ENCODE measurements at places on chromosomes 6 and 20. TPM values are rescaled to one million over a fixed set of nuclear protein-coding genes. Genes with fewer than 3 reads are reported as not detected.

DEFB123 gene
- not detected for total RNA-seq

FGD2 gene
- total RNA-seq: under 0.01 TPM

DNA sequence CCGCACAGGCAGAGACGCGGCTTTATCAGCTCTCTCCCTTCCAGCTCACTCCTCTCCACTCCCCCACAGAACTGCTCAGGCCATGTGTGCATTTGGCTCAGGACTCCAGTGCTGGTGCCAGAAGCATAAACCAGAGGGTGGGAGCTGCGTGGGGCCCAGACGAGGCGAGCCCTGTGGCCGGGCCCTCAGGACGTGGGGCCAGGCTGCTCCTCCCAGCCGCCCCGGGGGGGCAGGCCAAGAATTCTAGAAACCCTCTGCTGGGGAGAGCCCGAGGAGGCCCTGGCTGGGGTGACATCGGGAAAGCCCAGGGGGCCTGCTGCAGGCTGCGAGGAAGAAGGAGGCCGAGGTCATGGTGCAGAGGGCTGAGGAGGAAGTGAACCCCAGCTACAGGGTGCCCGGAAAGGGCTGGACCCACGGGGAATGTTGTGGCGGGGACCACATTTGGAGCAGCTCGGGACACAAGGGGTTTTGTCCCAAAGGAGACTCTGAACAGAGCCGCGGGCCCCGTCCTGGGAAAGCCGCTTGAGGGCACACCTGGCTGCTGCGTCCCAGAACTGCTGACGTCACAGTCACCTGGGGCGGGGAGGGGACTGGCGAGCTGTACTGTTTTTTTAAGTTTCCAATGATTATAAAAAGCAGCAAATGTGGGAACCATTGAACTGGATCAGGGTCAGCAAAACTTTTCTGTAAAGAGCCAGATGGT lies 107.1 kb downstream of the BANF2 start:
- DNase-seq: no peak

GRCh38 chr6:158474961-158475343 lies 84.9 kb upstream of the TMEM181 start:
- peak; percentile 89 for DNase-seq

DNA sequence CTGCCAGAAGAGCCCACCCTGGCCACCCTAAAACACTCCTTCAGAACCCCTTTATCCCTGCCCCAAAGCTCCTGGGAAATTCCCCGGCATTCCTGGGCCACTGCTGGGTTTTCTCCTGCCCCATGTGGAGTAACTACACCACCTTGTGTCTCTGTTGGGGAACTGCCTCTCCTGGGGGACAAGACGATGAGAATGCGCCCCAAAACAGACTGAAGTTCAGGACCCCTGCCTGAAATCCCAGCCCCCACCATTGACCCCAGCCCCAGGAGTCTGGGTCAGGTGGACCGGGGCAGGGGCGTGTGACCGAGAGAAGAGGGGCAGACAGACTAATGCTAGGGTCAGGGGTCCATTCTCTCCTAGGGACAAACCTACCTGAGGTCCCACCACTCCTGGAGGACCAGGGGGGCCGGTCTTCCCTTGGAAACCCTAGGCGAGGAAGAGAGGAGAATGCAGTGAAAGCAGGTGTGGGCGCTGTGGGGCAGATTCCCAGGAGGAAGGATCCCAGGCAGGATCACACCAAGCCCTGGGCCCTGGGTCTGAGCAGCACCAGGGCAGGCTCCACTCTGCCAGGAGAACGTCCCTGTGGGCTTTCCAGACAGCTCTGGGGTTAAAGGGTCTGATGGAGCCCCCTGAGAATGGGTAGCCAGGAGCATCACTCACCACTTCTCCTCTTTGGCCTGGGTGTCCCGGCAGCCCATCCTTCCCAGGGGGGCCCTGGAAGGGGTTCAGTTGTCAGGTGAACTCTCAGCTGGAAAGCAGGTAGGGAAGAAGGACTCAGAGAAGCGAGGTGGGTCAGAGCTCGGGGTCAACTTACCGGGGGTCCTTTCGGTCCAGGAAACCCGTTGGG lies 19.4 kb downstream of the COL11A2 start:
- DNase-seq: peak; percentile 29

DNA sequence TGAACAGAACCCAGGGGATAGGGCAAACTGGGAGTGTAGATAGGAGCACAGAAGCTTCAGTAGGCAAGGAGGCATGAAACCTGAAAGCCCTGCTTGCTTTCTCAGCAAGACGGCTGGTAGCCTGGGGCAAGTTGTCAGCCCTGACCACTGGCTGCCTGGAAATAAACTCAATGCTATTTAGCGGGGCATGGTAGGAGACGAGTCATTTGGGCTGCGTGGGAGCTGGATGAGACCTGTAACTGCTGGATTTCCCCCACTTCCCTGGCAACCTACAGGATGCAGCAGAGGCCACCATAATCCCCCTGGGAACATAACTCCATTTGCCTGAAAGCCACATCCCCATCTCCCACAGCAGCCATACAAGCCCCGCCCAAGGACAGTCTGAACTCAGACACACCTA lies 332.6 kb upstream of the TBX18 start:
- DNase-seq: peak; percentile 41

ECT2L gene
- total RNA-seq: 0.13 TPM

SLCO4A1 gene
- total RNA-seq: 1.6 TPM

PRSS16 gene
- total RNA-seq: 15.1 TPM

- peak; percentile 97 for DNase-seq
Observed at GRCh38 chr6:4459032-4459431, 317.2 kb upstream of the CDYL start.

- DNase-seq: no peak
Observed at GRCh38 chr6:18126121-18126520, 3.6 kb upstream of the NHLRC1 start.

- no peak for DNase-seq
Observed at GRCh38 chr6:111601886-111602285, 3.8 kb downstream of the TRAF3IP2 start.

MTHFD1L gene
- total RNA-seq: 52.0 TPM

- no peak for DNase-seq
Observed at GRCh38 chr6:158798311-158798710, 20.9 kb downstream of the EZR start.

- no peak for DNase-seq
Observed at GRCh38 chr20:46649965-46650542, 1.2 kb downstream of the SLC13A3 start.

- DNase-seq: peak; percentile 66
Observed at GRCh38 chr6:83198486-83199172, 5.5 kb downstream of the RWDD2A start.

DNA sequence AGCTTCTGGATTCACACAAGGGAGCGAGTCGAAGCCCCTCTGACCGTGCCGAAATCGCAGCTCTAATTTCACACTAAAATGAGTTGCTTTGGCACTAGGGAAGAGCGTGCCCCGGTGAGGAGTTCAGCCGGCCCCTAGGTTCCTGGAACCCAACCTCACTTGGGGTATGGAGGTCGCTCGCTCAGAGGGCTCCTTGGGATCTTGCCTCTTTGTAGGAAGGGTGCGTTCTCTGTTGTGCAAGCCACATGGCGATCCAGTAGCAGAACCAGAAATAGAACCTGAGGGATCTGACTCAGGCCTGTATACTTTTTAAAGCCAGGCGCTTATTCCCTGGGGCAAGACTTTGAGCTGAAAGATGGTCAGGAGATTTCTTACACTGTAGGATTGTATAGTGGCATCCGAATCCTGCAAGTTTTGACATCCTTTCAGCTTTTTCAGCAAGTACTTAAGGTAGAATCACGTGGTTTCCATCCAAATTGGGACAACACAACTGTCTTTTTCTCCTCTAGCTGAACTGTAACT lies 861 bp upstream of the RALGAPA2 start:
- DNase-seq: no peak

DNA sequence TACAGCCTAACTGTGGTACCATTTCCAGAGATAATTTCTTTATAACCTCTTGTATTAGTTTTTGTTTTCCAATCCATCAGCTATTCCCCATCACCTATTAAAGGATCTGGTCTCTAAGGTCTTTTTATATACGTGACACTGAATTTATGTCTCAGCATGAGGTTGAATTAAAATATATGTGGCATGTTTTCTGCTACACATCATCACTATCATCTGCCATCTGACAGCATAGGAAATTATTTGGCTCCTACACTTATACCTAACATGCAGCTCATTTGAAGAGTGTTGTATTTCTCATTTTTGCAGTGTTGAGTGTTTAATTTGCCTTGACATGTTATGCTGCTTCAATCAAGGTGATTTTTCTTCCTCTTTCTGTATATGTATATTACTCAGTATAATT lies 100.3 kb downstream of the LIN28B start:
- no peak for DNase-seq

DNA sequence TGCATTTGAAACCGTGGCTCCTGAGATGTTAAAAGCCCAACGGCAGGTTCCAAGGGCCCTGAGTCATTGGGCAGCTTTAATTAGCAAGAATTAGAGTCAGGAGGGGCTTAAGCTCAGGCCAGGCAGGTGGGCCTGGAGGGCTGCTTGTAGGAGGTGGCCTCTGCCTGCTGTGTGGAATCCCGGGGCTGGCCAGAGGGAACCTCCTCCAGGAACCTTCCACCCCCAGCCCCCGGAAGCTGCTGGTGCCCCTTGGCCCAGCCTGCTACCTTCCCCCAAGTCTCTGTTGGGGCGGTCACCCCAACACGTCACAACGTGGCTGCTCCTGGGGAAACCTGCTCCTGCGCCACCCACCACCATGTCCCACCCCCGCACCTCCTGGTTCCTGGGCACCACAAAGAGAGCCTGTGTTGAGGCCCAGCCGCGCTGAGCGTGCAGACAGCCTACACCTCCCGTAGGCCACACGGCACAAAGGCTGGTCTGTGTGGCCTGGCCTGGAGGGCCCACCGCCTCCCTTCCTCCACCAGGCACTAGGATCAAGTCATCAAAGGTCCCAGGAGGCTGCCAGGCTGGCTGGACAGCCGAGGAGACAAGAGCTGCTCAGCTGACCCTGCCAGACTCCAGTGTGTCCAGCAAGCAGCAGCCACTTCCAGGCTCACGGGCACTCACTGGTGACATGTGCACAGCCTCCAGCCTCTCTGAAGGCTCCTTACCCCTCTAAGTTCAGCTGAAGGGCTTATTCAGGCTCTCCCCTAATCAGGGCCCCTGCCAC lies 86.3 kb downstream of the SNX5 start:
- DNase-seq: no peak

GRCh38 chr6:82410151-82410648 lies 46.6 kb downstream of the TPBG start:
- DNase-seq: peak; percentile 54

HLA-DRB5 gene
- total RNA-seq: not detected

- no peak for DNase-seq
Observed at GRCh38 chr6:134516582-134516981, 198.7 kb upstream of the SGK1 start.

GRCh38 chr20:20778676-20779075 lies 66.2 kb upstream of the RALGAPA2 start:
- DNase-seq: no peak

BTBD9 gene
- 9.6 TPM for total RNA-seq

DNA sequence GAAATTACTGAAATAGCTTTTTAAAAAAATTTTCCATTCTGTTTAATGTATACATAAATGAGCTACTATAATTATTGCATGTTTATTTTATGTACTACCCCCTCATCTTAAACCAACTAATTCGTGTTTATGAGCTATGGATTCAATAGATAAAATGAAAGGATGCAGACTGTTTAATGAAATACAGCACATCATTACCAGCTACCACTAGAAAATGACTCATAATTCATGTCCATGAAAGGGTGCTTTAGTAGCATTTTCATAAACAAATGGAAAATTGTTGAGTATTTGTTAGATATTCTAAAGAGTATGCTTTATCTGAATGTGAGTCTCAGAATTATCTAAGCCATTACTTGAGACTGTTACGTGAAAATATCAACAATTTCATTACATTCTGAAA lies 1590.1 kb downstream of the HACE1 start:
- DNase-seq: no peak

SYCP2 gene
- total RNA-seq: 0.26 TPM

DNA sequence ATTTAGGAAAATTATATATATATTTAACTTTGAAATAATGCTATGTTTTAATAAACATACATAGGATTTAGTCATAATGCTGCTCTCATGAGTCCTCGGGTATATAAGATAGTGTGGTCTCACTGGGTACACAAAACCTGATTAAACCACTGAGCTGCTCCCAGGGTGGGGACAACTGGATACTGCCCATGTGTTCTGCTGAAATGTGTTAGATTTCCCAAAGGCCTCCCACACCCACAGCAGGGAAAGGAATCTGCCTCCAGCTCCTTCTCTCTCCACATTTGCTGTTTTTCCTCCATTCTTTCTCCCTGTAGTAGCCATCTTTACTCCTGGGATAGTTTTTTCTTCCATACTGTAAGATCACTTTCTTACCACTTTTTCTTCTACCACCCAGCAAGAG lies 69.2 kb upstream of the TRAF3IP2 start:
- no peak for DNase-seq

C6orf15 gene
- total RNA-seq: 0.13 TPM

DNA sequence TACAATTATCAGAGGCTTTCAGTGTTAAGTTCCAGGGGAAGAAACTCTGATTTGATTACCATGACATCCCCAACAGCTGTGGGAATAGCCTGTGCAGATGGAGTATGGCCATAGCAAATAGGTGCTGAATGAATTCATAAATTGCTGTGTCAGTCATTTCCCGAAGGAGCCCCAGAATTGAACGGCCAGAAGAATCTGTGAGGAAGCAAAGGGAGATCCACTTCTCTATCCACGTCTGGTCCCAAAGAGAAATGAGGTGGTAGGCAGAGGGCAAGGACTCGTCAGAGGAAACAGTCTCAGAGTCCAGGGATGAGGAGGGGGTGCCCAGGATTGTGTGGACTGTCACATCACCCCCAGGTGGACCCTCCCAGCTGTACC lies 3.1 kb upstream of the TAF8 start:
- no peak for DNase-seq

- DNase-seq: no peak
Observed at GRCh38 chr6:69789578-69789977, 7.2 kb downstream of the LMBRD1 start.

- DNase-seq: no peak
Observed at GRCh38 chr6:14386263-14386662, 268.7 kb downstream of the CD83 start.

DNAH8 gene
- total RNA-seq: not detected

HLA-F gene
- total RNA-seq: 14.2 TPM

HCK gene
- 0.13 TPM for total RNA-seq

MAP7 gene
- total RNA-seq: 30.8 TPM

- DNase-seq: peak; percentile 31
Observed at GRCh38 chr6:95280686-95281273, 296.6 kb upstream of the MANEA start.

GRCh38 chr6:41170547-41171160 lies 7.7 kb upstream of the TREM2 start:
- no peak for DNase-seq

DNA sequence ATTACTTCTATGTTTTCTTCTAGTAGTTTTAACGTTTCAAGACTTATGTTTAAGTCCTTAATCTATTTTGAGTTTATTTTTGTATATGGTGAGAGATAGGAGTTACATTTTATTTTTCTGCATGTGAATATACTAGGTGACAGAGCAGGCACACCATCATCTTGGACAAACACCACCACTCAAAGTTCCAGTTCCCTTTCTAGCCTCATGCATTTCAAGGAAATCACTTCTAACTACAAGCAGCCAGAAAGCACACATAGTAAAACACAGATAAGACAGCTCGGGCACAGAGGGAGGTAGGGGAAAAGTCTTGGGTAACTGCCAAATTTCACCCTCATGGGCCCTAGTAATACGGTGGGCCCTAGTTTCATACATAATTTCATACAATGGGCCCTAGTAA lies 609.4 kb upstream of the HS3ST5 start:
- DNase-seq: no peak

GRM1 gene
- total RNA-seq: not detected

All from bronchial epithelial cell (primary cell).